LHCN-M2 (cell line): ENCODE measurements at places on chromosomes 7 and 10. TPM values are rescaled to one million over a fixed set of nuclear protein-coding genes. Genes with fewer than 3 reads are reported as not detected.
A peak's percentile ranks its signal among the peaks of the same experiment; 100 is the strongest.

DNA sequence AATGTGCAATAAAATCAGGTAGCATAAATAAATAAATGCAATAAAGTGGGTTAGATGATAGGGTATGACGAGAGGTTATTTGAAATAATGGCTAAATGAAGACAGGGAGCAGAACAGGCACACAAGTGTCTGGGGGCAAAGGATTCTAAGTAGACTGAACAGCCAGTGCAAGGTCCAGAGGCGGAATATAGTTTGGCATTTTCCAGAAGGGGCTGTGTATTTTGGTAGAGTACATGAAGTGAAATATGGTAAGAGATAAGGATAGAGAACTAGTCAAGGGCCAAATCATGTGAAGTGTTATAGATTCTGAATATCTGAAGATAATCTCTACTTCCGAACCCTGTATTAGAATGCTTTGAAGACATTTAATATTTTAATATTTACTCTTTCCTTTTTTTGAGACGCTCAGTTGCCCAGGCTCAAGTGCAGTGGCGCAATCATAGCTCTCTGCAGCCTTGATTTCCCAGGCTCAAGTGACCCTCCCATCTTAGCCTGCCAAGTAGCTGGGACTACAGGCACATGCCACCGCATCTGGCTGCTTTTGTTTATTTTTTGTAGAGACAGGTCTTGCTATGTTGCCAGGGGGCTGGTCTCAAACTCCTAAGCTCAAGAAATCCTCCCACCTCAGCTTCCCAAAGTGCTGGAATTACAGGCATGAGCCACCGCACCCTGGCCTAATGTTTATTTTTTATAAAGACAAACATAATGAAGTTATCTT is 44.4 kb upstream of the CD36 start:
- DNase-seq, result peak; percentile 13

The PRRT4 gene
- total RNA-seq, result 0.80 TPM in 1 of 2 replicates, not detected in the other

The FFAR4 gene
- not detected in 2 replicates for total RNA-seq

- no peak for DNase-seq
These were observed 175.1 kb downstream of the HGF start for GRCh38 chr7:81594767-81595166.

The LLCFC1 gene
- not detected in 2 replicates for total RNA-seq

- no peak for DNase-seq
These were observed 226.8 kb downstream of the CDC14C start for GRCh38 chr7:49151146-49151545.

- no peak for DNase-seq
These were observed 21.2 kb downstream of the TECTB start for GRCh38 chr10:112304267-112304859.

The AGR3 gene
- not detected in 2 replicates for total RNA-seq

The RET gene
- under 0.01 TPM in 1 of 2 replicates, not detected in the other for total RNA-seq

DNA sequence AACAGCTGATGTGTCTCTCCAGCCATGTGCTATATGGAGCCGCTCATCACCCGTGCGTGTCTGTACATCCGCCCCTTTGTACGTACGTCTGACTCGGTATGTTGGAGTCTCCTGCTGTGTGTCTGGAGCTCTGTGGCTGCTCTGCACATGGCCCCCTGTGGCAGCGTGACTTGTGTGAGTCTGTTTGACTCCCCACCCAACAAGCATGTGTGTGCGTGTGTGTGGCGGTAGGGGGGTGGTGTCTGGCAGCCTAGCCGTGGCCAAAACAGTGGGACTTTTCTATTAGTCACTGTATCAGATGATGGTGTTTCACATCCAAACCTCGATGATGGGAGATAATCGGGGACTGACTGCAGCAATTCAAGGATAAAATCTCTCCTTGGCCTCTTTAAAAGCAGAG is 94.1 kb downstream of the COL13A1 start:
- peak; percentile 13 for DNase-seq

DNA sequence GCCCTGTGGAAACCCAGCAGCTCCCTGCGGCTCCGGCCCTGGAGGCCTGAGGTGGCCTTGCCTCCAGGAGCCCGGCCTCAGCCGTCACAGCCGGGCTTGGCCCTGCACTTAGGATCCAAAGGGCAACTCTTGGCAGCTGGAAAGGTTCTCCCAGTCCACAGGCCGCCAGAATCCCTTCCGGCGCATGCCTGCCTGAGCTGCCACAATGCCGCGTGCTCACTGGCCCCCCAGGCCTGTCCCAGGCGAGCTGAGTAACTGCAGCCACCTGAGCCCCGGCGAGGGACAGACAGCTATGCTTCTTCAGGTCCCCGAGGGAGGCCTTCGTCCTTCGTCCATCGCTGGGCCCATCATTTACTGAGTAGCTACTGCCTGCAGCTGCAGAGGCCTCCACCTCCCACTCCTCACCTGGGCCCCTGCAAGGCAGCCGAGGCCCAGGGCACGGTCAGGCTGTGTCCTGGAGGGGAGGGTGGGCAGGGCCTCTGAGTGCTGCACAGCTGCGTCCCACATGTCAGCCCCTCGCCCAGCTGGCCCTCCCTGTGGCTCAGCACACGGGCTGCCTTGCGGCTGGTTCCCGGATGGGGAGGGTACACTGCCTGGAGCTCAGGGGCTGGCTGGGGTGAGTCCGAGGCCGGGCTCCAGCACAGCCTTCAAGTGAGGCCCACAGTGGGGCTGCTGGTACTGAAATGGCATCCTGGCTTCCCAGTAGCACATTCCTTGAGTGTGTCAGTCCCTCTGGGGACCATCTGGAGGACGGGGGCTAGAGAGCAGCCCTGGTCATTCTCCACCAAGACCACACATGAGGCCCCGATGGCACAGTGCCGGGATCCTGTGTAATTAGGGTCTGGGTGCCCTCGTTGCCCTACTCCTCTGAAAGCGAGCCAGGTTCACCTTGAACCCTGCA is 172.5 kb downstream of the ELFN1 start:
- no peak for DNase-seq

DNA sequence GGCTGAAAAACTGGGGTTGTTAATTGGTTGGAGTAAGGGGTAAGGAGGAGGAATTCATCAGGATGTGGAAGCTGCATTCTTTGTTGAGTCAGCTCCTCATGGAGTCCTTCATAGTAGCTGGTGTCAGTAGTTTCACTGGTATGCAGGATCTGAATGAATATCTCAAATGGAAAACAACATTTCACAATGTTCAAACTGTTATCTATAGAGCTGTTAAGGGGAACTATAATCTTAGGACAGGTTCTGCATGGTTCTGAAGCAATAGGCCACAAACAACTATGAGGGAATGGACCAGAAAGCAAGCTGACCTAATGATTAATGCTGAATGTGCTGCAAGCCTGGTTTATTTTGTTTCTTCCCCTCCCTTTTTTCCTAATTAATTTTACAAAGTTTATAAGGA is 225.8 kb downstream of the IPMK start:
- no peak for DNase-seq

The MALRD1 gene
- not detected in 2 replicates for total RNA-seq

DNA sequence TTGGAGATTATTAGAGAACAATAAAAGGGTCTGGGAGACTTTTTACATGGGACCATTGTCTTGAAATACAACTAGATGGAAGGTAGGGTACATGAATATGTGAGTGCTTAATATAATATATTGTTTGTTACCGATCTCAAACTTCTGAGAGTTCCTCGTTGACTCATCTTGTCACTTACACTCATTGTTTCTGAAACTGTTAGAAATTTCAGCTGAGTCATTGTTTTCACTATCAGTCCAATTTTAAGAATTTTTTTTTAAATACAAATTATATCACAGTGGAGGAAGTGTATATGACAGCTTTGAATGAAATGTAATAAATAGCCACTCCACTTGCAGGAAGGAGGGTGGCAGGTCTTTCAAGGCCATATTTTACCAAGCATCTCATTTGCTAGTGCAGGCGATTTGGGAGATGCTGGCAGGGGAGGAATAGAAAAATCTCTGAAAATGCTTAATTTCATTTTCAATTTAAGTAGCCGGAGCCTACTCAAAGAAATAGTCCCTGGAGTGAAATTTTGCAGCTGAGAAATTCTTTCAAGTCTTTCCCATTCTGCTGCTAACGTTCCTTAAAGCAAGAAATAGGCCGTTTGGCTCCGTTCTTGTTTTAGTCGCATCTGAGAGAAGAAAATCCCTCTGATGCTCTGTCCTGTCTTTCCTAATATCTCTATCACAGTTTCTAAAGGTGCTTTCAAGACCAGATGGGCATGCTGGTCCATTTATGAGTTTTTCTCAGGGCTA is 1404.2 kb upstream of the CELF2 start:
- peak; percentile 61 for DNase-seq

The HYAL4 gene
- not detected in 2 replicates for total RNA-seq

The IFIT1 gene
- 33.3 and 70.9 TPM in 2 replicates for total RNA-seq

The BLVRA gene
- total RNA-seq, result 30.7 and 38.5 TPM in 2 replicates

- DNase-seq, result no peak
These were observed 1455.7 kb upstream of the CELF2 start for GRCh38 chr10:9561821-9562505.

DNA sequence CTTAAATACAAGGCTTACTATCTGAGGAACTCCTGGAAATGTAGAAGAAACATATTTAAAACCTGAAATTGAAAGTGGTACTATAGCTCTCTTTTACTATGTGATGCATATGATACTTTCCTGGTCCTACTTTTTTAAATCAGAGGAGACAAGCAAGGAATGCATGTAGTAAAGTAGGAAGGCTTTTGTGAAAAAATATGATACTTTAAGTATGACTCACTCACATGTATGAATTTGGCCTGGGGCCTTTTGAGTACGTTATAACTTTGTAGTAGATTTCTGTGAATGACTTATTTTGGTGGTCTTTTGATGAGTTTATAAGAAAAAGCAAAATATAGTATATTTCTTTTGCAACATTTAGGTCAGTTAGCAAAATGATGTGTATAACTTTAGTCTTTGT is 53.8 kb downstream of the TAX1BP1 start:
- peak; percentile 15 for DNase-seq

- no peak for DNase-seq
These were observed 138.1 kb downstream of the ARHGAP22 start for GRCh38 chr10:48466611-48467240.

- DNase-seq, result no peak
These were observed 34.3 kb upstream of the SMC3 start for GRCh38 chr10:110533149-110533548.
